Activated CD8-positive, alpha-beta memory T cell treated with anti-CD3 and anti-CD28 coated beads for 1 hour (primary cell): ENCODE measurements at places on chromosomes 11 and 22.

DNA sequence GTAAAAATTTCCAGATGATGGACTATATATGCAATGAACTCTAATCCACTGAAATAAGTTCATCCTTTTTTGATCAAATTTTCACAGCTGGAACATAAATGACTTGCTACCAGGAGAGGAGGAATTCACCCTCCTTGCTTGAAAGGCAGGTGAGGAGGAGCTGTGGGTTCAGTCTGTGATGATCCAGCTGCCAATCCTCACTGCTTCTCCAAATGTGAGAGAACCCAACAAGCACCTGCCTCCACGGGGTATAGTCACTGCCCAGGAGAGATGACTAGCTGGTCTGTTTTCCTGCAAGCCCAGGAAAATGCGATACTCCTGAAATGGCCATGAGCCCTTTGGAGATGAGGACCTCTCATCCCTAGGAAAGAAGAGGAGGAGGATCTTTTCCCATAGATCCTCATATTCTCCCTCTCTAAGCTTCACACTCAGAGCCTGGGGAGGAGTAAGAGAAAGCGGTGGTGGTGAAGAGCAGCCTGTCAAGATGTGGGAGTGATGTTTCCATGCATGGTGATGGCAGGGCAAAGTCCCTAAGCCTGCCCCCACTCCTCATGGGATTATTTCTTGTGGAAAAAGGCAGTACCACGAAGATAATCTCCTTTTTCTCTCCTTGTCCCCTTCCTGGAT, 77.9 kb upstream of the USP47 start:
- DNase-seq = no peak

DNA sequence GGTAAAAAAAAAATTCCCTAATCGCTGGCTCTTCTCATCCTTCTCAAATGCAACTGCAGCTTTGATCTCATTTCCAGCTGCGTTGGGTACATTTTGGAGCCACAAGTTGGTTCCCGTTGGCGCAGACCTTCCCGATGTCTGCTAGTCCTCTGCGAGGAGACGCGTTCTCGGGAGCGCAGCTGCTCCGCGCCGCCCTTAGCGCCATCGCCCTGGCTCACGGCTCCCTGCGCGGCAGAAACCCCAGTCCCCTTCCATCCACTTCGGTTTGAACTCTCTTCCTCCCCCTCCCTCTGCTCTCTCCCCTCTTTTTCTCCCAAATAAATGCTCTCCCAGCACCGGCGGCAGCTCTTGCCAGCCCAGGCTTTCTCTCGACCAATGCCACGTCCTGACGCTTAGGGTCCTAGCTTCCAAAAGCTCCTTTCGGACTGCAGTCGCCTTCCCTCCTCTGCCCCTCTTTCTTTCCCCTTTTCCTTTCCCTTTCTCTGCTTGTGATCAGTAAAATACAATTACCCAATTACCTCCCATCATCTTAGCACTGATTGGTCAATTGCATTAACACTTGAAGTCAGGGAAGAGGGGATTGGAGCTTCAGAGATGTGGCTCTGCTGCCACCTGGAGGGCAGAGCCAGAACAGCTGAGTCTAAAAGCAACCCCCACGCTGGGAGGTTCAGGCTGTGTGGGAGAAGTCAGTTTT, 1165.7 kb downstream of the LRRC4C start:
- DNase-seq = no peak

GRCh38 chr11:121563003-121563402, 110.2 kb upstream of the SORL1-AS1 start:
- no peak for DNase-seq

DNA sequence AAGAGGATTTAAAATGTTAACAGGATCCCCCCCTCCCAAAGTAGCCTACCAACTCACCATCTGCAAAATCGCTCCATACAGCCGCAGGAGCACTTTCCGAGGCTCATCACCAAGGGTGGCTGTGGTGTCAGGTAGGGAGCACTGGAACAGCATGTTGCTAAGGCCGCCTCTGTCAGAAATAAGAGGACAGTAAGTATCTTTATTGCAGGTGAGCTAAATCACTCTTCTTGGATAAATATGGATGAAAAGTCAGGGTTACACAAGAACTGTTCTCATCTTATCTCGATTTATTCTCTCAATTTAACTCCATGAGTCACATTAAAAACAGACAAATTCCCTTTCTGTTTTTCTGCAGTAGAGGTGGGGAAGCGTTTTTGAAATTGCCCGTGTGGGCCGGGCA, 24.2 kb downstream of the CHKA start:
- DNase-seq = no peak

DNA sequence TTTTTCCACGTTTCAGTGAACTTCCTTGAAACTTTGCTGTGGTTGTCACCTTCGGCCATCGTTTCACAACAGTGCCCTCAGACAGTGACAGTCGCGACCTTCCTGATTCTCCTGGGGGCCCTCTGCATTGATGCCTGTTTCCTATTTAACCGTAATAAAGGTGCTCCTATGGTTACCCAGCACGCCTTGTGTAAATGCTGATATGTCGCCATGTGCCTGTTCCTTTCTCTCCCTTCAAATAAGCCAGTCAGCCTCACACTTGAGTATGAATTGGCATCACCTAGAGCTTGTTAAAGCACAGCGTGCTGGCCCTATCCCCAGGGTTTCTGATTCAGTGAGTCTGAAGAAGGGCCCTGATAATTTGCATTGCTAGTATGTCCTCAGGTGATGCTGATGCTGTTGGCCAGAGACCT, 104.8 kb downstream of the MICAL2 start:
- no peak for DNase-seq

GRCh38 chr11:20238712-20239111, 78.4 kb upstream of the DBX1 start:
- no peak for DNase-seq

GRCh38 chr22:24433828-24434470, 6.5 kb downstream of the ADORA2A start:
- no peak for DNase-seq

GRCh38 chr22:35476341-35476740, 64.3 kb upstream of the RASD2 start:
- no peak for DNase-seq

DNA sequence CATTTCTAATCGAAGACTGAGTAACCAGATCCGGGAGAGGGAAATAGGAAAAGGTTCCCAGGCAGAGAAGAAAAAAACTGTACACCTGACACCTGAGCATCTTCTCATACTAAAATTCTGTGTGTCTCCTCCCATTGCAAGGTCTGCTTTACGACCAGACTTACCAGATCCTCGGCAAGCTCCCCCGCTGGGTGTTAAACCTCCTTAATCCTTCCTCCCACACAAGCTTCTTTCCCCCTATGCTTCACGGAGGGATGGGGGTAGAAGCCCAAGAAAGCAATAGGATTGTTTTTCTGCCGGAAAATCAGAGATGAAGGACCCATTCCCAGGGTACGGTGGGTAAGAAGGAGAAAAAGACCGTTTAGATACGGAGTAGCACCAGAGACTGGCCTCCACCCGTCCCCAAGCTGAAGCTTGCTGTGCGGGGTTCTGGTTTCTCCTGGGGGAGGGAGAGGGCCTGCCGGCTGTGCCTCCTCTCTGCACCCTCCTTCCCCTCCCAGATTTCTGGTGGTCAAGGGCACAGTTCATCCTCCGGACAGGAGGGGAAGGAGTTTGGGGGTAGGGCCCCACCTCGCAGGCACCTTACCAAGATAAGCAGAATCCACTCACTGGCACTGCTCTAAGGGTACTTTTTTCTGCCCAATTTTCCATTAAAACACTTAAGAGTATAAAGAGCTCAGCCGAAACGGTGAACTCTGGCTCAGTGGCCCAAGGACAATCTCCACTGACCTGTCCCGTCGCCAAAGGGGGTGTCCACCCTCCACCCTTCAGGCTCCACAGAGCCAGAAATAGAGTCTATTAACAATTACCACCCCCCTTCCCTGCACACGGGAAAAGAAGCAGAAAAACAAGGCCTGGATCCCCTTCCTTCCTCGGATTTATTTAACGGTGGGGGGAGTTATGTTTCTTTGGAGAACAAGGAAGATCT, 1.2 kb downstream of the TOB2 start:
- no peak for DNase-seq

DNA sequence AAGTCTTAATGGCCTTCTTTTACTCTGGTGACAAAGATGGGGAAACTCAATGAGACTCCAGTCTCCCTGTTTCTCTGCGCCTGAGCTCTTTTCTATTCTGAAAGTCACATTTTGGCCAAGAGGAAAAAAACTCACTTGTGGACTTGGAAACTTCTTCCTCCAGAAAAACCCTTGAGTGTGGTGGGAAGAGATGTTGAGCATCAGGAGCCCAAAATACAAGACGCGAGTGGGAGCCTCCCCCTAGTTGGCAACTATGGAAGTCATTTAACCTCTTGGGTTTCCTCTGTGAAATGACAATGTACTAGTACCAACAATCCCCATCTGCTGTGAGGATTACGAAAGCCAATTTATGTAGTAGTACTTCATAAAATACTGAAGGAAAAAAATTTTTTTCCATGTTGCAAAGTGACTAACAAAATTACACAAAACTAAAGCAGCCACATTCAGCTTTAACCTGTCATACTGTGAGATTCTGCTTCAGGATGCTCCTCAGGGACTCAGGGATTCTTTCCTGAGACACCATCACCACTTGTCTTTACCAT, 524 bp upstream of the SLC25A17 start:
- DNase-seq = no peak

DNA sequence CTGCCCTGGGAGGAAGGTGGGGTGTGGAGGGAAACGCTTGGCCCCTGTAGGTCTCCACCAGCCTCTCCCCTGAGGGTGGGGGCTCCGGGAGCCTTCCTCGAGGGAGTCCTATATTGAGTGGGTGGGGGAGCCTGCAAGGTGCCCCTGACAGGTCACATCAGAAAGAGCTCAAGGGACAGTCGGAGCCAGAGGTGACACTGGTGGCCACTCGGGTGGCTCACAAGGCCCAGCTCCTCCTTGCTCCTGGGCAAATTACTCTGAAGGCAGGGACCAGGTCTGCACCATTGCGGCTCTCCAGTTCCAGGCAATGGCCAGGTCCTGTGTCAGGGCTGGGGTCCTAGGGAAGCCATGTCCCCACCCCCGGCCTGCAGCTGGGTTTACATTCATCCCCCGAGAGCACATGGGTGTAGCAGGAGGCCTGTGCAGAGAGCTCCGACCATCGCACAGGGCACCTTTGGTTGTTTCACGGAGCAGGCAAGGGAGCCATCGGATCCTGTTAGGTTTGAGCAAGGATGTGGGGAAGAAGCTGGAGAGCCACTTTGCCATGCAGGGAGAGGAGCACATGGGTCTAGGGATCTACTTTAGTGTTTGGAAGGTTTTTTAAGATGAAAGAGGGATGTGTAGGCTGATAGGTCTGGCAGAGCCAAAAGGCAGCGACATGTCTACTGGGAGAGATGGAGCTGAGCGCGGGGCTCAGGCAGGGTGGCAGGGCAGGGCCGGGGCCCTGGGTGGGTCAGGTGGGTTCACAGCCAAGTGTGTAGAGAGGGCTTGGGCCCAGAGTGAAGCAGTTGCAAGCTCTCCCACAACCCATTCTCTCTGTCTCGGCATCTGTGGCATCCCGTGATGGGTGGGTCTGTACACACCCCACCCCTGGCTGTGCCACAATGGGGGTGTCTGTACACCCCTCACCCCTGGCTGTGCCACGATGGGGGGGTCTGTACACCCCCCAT, 14.8 kb downstream of the CCND1 start:
- DNase-seq = no peak

- no peak for DNase-seq
These were observed 91.1 kb upstream of the SORL1-AS1 start for GRCh38 chr11:121543836-121544380.

DNA sequence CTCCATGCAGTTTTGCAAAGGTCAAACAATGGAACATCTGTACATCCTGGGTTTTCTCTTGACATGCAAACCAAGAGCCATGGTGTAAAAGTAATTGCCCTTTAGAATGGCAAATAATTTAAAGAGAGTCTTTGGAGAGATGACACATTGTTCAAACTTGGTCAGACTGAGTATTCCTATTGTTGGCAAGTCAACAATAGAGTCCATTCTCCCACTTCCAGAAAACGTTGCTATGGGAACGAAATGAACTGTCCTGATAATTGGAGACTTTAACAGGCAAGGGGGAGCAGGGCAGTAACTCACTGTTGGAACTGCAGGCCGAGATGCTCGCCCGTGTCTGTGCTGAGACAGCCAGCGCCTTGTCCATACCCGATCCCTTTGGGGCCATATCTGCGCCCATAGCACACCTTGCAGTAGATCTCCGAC, 13.9 kb downstream of the CSRP3 start:
- no peak for DNase-seq
